ENCODE measurements at places on chromosomes 3 and 15.

GRCh38 chr3:99839613-99840012 lies 22.0 kb downstream of the CMSS1 start:
- no peak for DNase-seq

DNA sequence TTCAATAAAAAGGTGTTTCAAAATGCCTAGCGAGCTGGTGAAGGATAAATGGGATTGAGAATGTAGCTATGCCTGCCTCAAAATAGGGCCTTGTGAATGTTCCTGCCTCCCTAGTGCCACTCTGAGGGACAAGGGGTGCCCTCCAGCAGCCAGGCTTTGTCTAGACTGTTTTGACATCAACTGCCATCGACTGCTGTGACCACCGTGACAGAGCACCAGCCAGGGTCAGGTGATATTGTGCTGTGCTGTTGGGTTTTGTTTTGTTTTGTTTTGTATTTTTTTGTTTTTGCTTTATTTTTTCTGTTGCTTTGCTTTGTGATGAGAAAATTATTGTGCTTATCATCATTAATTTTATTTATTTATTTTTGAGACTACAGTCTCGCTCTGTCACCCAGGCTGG lies 144.8 kb downstream of the SMAD6 start:
- DNase-seq = no peak

GRCh38 chr3:134388292-134388691 lies 14.0 kb upstream of the AMOTL2 start:
- DNase-seq = no peak

- DNase-seq = peak; percentile 84
These were observed 57.0 kb downstream of the NEK10 start for GRCh38 chr3:27312044-27312668.

- no peak for DNase-seq
These were observed 930 bp downstream of the FBXW12 start for GRCh38 chr3:48372862-48373435.

- no peak for DNase-seq
These were observed 261.4 kb upstream of the GBE1 start for GRCh38 chr3:82022836-82023235.

DNA sequence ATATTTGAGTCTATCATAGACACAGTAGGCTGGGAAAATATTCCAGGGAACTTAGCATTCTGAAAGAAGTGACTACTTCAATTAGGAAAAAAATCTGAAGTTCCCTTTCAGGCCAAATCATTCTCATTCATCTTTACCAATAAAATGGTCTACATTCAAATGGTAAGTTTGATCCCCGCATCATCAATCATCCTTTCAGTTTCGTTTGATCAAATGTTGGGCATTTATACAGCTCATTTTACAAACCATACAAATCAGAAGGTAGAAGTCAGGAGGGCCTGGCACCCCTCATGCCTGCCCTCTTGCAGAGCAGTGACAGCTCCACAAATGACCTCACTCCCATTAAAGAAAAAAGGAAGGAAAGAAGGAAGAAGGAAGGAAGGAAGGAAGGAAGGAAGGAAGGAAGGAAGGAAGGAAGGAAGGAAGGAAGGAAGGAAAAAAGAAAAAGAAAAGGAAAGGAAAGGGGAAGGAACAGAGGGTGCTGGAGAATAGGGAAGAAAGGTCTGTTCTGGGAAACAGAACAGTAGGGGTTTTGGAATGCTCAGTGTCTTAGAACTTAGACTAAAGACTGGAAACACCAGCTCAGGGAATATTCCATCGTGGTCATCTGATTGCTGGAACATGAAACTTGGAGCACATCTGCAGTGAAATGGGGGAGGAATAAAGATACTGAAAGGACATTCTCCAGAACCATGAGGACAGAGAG lies 86.1 kb downstream of the XXYLT1 start:
- no peak for DNase-seq

DNA sequence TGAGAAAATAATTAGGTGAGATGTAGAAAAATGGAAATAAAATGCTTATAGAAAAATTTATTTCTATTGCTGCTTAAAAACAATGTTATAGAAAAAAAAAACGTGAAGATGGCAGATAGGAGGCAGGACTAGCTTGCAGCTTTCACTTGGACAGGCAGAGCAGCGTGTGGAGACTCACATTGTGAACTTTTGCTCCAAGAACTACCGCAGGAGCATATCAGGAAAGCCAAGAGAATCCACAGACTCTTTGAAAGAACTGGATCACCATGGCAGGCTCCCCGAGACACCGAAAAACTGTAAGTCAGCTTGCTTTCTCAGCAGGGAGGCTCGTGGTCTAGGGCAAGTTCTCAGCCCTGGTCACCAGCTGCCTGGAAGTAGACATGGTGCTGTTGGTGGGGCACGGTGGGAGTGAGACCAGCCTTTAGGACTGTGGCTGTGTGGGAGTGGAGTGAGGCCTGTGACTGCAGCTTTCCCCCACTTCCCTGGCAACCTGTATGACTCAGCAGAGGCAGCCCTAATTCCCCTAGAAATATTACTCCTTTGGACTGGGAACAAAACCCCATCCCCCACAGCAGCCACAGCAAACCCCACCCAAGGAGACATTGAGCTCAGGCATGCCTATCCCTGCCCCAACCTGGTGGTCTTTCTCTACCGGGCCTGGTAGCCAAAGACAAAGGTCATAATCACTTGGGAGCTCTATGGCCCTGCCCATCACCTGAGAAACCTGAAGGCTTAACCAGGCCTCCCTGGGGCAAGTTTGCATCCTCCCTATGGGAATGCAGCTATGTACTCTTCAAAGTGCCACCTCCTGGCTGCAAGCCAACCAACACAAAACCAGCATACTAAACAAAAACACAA lies 22.8 kb downstream of the STRIT1 start:
- no peak for DNase-seq

DNA sequence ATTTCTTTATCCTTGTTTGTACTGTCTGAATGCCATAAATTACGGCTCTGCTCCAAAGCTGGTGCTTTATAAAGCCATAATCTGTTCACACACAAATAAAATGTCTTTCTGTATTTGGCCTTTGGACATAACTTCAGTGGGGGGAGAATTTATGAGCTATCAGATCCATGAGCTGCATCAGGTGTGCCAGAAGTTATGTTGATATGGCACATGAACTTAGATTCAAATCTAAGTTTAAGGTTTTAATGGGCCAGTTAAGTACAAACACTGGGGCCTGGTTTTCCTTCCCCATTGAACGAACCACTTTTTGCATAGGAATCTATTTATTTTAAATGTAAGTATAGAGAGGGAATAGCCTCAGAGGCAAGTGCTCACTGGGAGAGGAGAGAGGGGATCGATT lies 239.9 kb downstream of the NFKBIZ start:
- no peak for DNase-seq

- DNase-seq = peak; percentile 61
These were observed 84.6 kb downstream of the DGKG start for GRCh38 chr3:186277268-186277909.

DNA sequence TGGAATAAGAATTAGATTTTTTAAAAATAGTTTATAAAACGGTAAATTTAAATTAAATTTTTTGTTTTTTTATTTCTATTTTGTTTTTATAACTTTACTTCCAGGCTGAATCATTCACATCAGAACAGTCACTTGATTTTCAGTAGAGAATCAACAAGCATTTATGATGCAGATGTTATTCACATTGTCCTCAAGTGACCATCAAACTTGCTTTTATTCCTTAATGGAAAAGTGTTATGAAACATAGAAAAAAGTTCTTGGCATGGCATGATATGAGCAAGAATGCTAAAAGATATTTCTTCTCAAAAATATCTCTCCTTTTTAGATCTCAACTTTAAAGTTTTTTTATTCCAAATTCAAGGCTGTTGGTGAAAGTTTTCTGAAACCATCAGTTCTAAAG lies 70.9 kb upstream of the TGFBR2 start:
- DNase-seq = no peak

DNA sequence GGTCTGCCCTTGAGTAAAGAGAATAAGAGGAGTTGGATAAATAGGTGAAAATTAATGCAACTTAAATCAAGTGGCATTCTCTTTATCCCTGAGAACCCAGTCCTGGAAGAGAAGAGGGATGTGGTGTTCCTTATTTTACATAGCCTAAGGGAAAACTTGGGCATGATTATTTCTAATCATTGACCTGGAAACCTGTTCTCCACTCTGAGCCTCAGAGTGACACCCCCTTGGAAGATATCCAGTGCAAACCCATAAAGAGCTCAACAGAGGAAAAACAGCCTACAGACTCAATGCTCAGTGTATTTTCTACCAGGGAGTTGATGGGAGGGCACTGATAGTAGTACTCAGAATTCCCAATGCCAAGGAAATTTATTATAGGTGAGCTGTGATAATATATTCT lies 22.0 kb downstream of the SLC15A2 start:
- DNase-seq = no peak

Data from fibroblast of skin of back (primary cell).